COLO829 (cell line): ENCODE measurements at places on chromosomes 6 and 20.
A peak's percentile ranks its signal among the peaks of the same experiment; 100 is the strongest.

DNA sequence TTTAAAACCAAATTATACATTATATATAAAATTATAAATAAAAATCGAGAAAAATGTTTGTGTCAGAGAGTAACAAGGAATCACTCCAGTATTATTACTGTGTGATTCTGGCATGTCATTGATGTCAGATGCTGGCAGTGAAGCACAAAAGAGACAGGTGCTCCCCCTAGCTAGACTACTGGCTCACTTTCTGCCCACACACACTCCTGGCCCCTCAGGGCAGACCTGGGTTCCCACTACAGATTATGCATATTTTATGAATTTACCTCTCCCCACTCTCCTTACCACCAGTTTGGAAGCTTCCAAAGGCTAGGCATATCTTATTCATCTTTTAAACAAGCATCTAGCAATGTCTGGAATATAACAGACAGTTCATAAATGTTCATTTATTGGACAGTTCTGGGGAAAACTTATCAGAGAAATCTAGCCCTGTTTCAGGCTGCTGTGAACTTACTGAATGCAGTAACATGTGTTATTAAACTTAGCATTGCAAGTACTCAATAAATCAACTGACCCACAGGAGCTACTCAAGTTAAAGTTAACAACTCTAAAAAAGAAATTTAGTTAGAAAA is 12.8 kb downstream of the SNX3 start:
- no peak for DNase-seq

DNA sequence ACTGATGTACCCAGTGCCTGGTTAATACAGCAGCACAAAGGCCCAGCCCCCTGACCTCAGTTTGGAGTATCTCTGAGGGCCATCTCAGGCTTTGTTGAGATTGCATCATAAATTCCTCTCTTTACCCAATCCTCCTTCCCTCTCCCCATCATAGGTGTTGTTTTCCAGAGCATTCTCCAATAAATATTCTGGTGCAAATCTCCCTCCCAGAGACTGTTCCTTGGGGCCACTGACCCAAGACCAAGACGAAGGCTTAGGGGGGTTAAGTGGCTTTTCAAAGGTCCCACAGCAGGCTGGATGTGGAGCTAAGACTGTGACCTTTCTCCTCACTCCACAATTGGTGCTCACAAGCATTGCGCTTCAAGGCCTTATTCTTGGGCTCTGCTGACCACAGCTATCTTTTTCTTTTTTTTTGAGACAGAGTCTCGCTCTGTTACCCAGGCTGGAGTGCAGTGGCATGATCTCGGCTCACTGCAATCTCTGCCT is 72.4 kb upstream of the ZMYND8 start:
- no peak for DNase-seq

DNA sequence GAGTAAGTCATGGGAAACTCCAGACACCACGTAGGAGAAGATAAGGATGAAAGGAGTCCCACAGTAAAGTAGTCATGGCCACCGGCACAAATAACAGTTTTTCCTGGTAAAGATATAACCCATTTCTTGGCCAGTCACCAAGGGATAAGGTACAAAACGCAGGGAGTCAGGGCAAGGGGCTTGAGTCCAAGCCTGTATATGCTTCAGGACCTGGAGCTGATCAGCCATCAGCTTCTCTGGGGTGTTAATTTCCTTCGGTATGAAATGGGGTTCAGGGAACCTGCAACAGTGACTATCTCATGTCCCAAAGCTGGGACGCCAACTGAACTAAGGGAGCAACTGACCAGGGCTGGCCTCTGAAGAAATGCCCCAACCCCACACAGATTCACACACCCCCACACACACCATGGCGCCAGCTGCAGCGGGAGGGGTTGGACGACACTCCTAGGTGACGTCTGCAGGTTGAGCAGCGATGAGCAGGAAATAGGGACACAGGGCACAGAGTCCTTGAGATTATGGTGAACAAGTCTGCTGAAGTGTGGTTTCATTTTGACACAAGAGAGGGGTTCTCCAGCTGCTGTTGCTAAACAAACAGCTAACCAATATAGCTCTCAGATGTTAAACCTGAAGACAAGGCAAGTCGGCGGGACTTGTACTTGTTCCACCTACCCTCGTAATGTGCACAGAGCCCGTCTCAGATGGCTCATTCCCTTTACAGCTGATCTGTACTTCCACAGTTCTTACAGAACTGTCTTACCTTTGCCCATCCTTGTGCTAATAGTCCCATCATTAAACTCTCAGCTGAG is 7.4 kb upstream of the ADTRP start:
- no peak for DNase-seq

GRCh38 chr20:15655295-15655874 is 917.9 kb downstream of the KIF16B start:
- no peak for DNase-seq

DNA sequence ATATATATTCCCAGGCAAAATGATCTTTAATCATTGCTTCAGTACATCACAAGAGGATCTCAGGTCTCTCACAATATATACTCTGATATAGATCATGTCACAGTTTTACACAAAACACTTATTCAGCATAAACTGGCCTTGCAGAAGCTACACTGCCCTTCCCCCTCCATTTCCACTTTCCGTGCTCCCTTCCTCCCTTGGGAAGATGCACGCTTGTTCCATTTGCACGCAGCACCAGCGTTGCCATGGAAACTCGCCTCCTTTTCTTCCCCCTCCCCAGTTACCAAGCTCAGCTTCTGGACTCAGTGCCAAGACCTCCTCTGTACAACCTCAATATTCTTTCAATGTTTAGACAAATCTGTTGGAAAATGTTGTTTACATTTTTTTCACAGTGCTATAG is 154.6 kb downstream of the RFPL4B start:
- no peak for DNase-seq

DNA sequence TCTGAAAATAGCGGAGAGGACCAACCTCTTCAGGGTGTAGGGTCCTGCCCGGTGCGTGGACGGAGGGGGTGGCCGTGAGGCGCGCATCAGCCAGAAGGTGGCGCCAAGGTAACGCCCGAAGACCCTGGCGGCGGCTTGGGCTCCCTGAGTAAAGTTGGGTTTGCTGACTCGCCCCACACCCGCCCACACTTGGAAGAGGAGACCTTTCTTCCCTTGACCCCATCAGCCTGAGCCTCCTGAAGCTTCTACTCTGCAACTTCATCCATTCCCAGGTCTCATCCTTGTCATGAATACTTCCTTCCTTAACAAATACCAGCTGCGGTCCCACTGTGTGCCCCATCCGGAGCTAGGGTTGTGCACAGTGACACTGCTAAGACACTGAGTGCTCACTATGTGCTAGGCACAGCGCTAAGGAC is 14.6 kb downstream of the CD40 start:
- DNase-seq: peak; percentile 65

DNA sequence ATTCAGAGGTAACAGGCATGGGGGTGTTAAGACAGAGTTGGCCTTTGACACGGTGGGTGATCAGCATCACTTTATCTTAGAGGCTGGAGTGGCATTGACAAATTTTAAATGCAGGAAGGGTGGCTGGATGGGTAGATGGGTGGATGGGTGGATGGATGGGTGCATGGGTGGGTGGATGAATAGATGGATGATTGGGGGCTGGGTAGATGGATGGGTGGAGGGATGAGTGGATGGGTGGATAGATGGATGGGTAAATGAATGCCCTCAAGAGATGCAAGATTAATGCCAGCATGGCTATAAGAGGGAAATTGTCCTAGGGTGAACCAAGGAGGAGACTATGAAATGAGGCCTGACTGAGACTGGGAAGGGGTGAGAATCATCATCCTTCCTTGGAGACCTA is 18.4 kb downstream of the ITPR3 start:
- no peak for DNase-seq

DNA sequence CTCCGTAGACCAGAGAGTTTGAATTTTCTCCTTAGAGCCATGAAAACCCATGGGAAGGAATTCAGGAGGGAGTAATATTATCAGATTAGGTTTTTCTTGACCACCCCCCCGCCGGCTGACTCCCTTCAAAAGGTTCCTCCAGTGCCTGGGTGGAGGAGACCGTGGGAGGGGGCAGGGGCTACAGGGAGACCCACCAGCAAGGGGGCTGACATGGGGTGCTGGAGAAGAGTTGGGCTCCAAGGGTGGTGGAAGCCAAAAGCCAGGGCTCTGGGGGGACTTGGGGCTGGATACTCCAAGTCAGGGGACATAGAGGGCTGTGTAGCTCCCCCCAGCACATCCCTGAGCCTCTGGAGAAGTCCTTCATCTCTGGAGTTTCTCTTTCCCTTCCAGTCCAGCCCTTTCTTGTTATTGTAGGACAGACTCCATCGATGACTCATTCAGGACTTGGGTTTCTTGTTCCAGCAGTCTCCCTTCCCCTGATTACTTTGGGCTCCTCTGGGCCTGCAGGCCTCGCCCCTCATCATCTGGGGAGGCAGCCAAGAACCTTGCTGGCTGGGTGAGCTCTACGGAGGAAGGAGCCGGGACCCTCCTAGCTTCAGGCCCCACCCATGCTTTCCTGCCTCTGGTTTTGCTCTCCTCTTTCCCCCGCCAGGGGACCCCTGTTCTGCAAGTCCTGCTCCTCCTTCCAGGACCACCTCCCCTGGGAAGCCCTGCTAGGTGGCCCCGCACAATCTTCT is 10.5 kb upstream of the KIAA1755 start:
- DNase-seq: peak; percentile 77

GRCh38 chr6:43926634-43927531 is 156.9 kb downstream of the VEGFA start:
- DNase-seq: no peak

DNA sequence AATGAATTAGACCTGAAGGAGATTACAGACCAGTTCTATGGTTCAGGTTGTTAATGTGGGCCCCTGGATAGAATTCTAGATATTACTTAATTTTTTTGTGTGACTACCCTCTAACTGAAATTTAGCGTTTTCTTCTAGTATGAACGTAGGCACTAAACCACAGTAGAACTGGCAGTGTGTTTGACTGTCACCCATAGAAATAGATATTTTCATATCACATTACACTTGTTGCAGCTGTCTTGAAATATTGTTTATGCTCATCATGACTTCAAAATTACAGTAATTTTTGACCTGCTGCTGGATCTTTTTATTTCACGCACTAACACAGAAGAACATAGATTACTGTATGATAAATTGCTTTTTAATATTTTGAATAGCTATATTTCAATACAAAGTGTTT is 31.6 kb downstream of the E2F3 start:
- no peak for DNase-seq

GRCh38 chr6:44071670-44072451 is 55.4 kb downstream of the MRPL14 start:
- peak; percentile 85 for DNase-seq

DNA sequence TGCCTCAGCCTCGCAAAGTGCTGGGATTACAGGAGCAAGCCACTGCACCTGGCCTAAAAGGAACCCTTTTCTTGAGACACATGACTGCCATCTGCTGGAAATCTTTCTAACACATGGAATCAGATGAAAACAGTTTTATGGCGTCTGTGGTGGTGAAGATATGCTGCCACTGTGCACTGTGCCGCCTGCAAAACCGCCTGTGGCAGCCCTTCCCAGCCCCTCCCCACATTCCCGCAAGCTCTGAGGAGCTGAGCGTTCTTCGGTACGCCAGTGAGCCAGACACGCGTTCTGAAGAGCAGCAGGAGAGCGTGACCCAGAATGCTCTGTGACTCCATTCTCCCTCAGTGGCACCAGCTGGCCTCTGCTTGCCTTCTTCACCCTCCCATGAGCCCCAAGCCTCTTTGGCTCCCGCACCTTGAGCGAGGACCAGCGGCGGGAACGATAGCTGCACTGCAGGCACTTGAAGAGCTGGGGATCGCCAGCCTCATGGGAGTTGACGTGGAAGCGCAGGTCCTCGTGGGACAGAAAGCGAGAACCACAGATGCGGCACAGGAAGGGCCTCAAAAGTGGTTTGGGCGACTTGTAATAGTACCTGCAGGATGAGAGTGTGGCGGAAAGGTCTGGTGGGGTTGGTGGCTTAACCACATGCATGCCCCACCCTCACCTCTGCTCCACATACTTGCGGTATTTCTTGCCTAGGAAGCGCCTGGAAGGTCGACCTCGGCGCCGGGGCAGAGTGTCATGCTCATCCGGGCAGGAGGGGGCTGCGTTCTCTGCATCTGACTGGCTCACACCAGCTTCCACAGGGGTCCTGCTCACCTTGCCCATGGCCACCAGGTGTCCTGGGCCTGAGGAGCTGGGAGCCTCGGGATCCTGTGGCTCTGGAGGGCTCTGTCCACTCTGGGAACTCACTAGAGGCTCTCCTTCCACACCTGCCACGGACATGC is 8.7 kb downstream of the ZNF335 start:
- no peak for DNase-seq

GRCh38 chr20:53253668-53254067 is 281.5 kb downstream of the TSHZ2 start:
- no peak for DNase-seq

DNA sequence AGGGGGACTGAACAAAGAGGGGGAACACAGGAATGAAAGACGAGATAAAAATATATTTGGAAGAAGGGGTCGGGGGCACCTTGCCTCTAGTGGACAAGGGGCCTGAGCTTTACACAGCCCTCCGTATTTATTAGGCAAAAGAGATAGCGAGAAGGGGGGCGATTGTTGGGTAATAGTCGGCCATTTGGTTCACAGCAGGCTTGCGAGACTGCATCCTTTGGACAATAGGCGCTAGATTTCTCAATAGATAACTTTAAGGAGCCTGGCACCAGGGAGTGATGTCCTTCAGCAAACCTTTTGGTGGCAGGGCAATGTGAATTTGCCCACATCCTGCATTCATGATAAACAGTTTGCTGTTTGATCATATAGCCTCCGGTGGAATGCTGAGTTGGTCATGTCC is 3.0 kb upstream of the NANP start:
- no peak for DNase-seq

- DNase-seq: no peak
Measured at GRCh38 chr6:113381959-113382358, 475.2 kb upstream of the MARCKS start.

DNA sequence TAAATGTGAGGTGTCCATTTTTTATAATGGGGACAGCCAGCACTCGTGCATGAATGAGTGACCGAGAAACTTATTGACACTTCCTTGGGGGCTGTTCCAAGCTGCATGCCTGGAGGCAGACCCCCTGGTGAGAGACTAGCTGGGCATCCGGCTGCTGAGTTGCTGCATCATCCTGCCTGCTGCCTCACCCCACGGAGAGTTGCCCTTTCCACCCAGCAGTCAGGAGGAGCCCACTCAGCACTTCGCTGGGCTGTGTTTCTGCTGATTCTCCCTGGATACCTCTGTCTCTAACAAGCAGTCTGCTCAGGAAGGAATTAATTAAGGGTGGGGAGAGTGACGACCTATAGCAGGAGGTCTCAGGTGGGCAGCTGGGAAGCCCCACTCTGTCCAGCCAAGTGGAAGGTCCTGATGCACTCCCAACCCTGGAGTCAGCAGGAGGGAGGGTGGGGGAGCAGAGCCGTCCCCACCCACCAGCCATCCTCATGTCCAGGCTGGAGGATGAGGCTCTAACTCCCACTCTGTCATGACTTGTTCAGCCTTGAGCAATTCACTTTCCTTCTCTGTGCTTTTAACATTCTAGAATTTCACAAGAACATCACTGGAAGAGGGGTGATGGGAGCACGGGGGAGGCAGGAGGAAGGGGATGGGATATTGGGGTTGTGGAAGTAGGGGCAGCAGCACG is 177.3 kb downstream of the LRFN2 start:
- DNase-seq: no peak

- DNase-seq: no peak
Measured at GRCh38 chr6:27129917-27130316, 117.6 kb upstream of the PRSS16 start.
